ENCODE measurements at places on chromosomes 2 and 18.

DNA sequence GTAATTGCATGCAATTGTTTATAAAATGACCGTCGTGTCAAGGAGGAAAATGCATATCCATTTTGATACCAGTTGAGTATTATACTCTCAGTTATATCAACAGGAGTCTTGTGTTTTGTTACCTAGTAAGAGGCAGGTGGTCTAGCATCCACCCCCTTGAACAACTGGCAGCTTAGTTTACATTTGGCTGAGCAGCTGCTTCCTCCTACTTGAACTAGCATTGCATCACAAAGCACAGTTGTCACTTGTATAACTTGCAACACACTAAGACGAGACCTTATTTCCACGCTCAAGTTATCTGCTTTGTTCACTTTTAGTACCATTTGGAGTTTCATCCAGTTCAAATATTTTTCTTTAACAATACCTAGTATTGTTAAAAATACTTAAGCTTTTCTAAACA, 75.4 kb upstream of the UBE2E3 start:
- DNase-seq: no peak

GRCh38 chr2:200703127-200703925, 108.4 kb upstream of the BZW1 start:
- DNase-seq: peak; percentile 84

DNA sequence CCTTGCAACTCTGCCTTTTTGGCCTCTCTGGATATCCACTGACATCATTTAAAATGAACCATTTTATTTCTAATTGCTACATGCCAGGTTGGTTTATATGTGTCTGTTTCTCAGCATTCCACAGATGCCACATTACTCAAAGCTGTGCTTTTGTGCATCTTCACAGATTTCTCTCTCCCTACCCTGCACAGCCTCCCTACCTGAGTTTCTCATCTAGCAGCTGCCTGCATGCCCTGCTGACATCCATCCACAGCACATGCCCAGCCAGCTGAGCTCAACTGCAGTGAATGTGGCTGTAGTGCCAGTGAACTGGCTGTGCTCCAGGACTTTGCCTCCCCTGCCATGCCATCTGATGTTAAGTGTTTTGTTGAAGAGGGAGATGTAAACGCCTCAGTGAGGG, 44.5 kb downstream of the PKP4 start:
- no peak for DNase-seq

- no peak for DNase-seq
Observed at GRCh38 chr2:165505514-165505913, 36.0 kb downstream of the CSRNP3 start.

GRCh38 chr2:174771136-174771535, 6.9 kb upstream of the CHRNA1 start:
- no peak for DNase-seq

- DNase-seq: no peak
Observed at GRCh38 chr2:86414996-86415395, 26.2 kb upstream of the KDM3A start.

DNA sequence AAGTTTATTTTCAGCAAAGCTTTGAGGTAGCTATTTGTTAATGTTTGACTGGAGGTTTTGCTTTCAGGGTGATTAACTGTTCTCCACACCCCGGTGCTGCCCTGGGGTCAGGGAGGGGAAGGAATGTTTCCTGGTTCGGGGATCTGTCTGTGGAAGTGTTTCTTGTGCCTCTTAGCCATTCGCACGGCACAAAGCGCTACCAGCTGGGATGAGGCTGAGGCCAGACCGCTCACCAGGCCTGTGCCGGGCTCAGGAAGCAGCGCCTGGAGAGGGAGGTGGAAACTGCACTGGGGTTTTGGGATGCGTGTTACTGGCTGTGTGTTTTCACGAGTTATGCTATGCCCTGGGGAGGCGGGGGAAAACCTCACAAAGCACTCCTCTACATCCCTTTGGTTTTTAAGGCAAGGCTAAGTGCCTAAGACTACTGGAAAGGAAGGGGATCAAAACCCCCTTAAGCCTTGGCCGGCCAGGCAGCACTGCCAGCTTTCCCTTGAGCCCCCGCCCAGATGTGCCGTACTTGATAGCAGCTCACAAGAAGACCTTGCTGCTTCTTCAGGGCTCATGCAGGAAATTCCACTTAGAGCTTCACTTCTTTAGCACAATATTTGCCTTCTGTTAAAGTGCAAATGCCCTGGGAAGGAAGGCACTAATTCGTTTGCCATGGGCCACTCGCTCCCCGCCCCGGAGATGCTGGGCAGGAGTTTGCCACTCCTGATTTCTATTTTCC, 65.7 kb upstream of the CNGA3 start:
- DNase-seq: no peak

GRCh38 chr2:10151462-10151861, 28.9 kb downstream of the RRM2 start:
- no peak for DNase-seq

- DNase-seq: peak; percentile 48
Observed at GRCh38 chr18:32549248-32550110, 78.8 kb upstream of the GAREM1 start.

DNA sequence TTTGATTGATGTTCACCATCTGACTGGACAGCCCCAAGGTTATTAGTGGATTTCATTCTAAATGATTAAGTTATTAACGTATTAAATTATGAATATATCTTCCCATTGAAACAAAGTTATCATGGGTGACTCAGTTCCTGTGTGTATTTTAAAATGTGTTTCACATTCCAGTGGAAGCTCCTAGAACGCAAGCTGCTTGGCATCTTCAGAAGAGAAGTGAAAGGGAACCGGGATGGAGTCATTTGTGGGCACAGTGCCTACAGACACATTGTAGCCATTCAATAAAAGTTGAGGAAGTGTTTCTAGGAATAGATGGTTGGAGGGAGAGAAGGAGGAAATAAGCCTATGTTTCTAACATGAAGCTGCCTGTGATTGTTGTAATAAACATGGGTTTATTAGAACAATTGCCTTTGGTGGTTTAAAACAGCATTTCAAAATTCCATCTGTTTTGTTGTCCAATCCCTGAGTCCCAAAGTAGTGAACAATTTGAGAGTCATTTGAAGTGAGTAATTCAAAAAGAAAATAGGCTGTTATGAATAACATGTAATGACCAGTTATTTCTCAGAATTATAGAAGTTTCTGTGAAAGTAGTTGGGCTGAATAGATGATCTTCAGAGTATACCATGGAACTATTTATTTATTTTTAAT, 143.5 kb downstream of the PKP4 start:
- DNase-seq: no peak

GRCh38 chr18:25174324-25174723, 177.6 kb downstream of the ZNF521 start:
- no peak for DNase-seq

- no peak for DNase-seq
Observed at GRCh38 chr2:37590119-37590571, 81.3 kb downstream of the CDC42EP3 start.

DNA sequence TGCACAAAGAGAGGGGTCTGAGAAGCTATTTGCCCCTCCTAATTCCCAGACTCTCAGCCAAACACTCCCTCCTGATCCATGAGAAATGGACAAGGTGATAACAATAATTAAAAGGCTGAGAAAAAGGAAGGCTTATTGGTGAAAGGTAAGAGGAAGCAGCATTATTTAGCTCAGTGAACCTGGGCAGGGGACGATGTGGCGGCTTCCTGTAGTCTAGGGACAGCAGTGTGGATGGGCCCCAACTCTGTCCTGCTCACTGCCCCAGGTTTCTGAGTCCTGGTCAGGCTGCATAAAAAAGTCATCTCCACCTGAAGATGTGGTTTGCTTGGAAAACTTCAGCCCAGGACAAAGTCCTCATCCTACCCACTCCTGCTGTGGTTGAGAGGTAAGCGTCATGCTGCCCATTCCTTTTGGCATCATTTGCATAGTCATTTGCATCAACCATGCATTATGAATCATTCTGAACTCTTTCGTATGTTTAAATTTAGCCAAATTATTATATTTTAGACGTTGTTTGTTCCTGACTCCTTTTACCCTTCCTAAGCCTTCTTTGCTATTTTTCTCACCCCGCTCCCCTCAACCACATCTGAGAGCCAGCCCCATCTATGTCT, 126.8 kb downstream of the CLIP4 start:
- no peak for DNase-seq

GRCh38 chr2:29322011-29322410, 206.8 kb downstream of the CLIP4 start:
- DNase-seq: no peak

GRCh38 chr2:228735697-228736096, 535.4 kb downstream of the PID1 start:
- no peak for DNase-seq

DNA sequence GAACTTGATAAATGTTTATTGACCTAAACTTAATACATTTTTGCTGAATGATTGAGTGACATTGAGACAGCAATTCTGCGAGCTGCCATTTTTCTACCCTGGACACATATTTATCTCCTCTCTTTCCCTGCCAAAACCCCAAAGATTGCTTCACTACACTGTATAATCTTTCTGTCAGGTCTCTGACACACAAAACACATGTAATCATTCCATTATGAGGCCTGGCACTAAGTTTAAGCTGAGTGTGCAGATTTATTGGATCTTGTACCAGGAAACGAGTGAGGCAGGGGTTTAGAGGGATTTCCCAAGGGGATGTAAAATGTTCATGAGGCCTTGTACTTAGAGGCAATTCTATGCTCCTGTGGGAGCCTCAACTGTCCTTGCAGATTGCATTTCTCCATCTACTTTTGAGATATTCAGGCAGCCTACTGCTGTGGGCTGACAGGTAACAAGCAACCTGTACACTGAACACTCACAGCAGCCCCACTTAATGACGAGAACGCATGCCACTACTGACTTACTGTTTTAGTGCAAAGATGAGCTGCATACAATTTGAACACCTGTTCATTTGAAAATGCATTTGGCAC, 13.7 kb upstream of the OSR1 start:
- DNase-seq: no peak

GRCh38 chr2:168323529-168324021, 76.2 kb upstream of the STK39 start:
- no peak for DNase-seq

GRCh38 chr2:47173986-47174732, 19.1 kb upstream of the STPG4 start:
- no peak for DNase-seq

GRCh38 chr2:201194097-201194496, 11.2 kb downstream of the CASP10 start:
- peak; percentile 54 for DNase-seq

DNA sequence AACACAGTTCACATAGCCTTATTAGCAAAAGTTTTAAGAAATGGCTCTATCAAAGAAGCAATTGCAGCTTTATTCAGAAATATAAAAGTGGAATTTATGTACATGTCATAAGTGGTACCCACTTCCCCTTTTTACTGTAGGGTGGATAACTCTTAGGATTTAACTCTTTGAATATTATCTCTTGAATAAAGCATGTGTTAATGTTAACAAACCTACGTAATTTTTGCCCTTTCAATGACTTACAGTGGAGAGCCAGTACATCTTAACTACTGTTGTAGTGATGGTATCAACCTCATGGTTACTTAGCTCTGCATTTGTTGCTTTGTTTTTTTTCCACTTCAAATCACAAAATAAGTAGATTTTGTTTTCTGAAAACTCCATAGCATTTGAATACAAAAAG, 8.8 kb downstream of the NABP1 start:
- no peak for DNase-seq

GRCh38 chr2:76870581-76870980, 651.6 kb downstream of the LRRTM4 start:
- DNase-seq: no peak

Measured in OCI-LY7 (cell line).